Activated naive CD8-positive, alpha-beta T cell treated with anti-CD3 and anti-CD28 coated beads, Interleukin-2, amount 10 ng/mL, durations not matched to agents 7 days and 5 days (primary cell): ENCODE measurements at places on chromosomes 11 and 22. TPM values are rescaled to one million over a fixed set of nuclear protein-coding genes. Genes with fewer than 3 reads are reported as not detected.

Gene PKP3
- 0.30 TPM for total RNA-seq

Gene MCM5
- 221 TPM for total RNA-seq

Gene MYBPC3
- not detected for total RNA-seq

Gene CCDC188
- not detected for total RNA-seq

Gene IGSF9B
- total RNA-seq = 91.8 TPM

Gene SEPTIN3
- 0.31 TPM for total RNA-seq

Gene TPBGL
- total RNA-seq = 0.14 TPM

Gene CPT1B
- 85.2 TPM for total RNA-seq

Gene RNF215
- total RNA-seq = 11.1 TPM

Gene LRRC75B
- total RNA-seq = 3.2 TPM

Gene TMEM151A
- not detected for total RNA-seq

Gene DUSP8
- 3.4 TPM for total RNA-seq

Gene UBQLNL
- total RNA-seq = 0.30 TPM

Gene MAJIN
- total RNA-seq = not detected

Gene SLC6A5
- not detected for total RNA-seq

Gene SDHAF2
- 48.5 TPM for total RNA-seq

Gene RTN4RL2
- 0.96 TPM for total RNA-seq

Gene KRTAP5-7
- not detected for total RNA-seq

Gene KCNJ1
- total RNA-seq = not detected

Gene CARD16
- 72.5 TPM for total RNA-seq

Gene MS4A7
- 0.99 TPM for total RNA-seq

Gene GP1BB
- not detected for total RNA-seq

Gene CRKL
- total RNA-seq = 92.9 TPM
